ENCODE measurements at places on chromosomes 12 and 14.

GRCh38 chr12:538731-539539, 79.2 kb downstream of the B4GALNT3 start:
- peak; percentile 66 for DNase-seq

DNA sequence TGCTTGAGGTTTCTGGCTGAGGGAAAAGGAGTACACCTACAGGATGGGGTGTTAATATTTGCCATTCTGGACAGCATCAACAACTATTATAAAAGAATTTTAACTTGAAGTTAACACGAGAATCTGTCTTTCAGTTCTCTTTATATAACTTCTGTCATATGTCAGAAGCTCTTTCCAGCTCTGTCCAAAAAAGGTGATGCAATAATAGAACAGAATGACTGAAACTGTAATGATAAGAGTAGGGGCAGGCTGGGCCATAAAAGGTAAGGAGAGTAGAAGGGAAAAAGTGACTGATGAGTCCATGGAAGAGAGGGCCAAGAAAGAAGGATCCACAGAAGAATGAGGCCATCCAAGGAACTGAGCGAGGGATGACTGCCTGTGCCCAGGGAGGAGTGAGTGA, 966.7 kb upstream of the FBXO33 start:
- DNase-seq = no peak

DNA sequence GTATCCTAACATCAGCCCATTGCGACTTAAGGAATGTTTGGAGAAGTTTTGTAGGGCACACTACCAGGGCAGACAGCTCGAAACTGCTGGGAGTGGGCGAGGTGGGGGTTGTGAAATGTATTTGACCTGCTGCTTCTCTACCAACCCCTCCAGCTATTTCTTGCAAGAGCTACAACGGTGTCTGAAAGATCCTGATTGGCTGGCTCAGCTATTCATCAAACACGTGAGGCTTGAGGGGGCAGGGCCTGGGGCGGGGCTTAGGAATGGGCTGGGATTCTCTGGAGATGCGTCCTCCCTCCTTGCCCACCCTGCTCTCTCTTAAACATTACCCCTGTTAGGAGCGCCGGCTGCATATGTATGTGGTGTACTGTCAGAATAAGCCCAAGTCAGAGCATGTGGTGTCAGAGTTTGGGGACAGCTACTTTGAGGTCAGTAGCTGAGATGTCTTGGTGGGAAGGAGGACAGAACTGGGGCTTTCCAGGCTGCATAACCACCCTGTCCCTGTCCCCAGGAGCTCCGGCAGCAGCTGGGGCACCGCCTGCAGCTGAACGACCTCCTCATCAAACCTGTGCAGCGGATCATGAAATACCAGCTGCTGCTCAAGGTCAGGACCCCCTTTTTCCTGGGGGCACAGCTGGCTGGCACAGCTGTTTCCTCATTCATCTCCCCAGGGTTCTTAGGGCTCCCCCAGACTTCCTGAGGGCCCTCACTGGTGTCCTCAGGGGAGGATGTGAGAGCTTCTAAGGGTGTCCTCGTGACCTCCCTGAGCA, 3.1 kb downstream of the ARHGEF25 start:
- DNase-seq = no peak

DNA sequence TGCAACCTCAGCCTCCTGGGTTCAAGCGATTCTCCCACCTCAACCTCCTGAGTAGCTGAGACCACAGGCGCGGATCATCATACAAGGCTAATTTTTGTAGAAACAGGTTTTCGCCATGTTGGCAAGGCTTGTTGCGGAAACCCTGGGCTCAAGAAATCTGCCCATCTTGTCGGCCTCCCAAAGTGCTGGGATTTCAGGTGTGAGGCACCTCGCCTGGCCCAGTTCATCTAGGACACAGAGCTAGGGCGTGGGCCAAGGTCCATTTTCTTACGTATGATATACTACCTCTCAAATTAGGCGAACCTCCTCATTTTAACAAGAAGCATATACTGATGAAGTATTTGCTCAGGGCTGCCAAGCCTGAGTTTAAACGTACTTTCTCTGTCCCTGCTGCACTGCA, 2.1 kb downstream of the RPS29 start:
- DNase-seq = no peak

DNA sequence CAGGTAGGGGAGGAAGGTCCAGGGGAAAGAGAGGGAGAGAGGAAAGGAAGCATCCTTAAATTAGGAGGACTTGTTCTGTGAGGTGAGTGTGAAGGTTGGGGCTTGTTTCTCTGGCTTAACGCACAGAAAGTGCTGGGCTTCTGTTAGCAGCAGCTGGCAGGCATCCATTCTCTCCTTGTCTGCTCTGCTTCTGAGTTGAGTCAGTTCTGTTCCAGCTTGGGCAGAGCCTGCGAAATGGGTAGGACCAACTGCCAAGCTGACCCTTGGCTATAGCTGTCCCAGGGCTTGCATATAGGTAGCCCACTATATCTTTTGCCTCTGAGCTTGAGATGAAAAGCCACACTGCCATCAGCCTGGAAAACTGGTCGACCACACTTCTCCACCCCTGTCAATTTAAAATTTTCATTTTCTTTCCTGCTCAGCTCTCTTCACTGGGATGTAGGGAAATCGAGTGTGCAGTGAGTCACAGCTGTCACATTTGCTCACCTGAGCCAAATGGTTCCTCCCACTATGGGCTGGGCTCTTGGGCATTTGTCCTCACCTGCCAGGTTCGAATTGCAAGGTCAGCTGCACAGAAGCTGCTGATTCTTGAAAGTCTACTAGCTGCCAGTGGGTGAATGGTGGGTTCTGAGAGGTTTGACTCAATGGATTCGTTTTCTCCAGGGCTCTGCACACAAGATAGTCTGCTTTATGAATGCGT, 256.4 kb upstream of the PWP1 start:
- no peak for DNase-seq

DNA sequence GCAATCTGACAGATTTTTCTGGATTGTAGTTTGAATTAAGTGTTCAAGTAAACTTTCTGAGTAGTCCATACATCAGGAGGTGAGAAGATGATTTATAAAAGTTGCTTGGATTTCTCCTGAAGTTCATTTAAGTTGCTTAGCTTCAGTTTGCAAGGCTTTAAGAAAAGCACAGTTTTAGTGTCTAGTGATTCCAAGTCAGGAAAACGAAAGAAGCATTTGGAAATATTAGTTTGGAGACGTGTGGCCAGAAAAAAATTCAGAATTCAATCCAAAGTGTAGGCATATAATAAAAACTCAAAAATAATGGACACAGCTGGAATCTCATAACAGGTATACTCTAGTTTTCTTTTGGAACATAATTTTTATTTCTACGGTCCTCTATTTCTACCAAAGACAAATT, 25.5 kb upstream of the PRICKLE1 start:
- no peak for DNase-seq

- no peak for DNase-seq
These were observed 9.9 kb downstream of the GTSF1 start for GRCh38 chr12:54463484-54463883.

- DNase-seq = no peak
These were observed 661.2 kb downstream of the SLC16A7 start for GRCh38 chr12:60257063-60257462.

DNA sequence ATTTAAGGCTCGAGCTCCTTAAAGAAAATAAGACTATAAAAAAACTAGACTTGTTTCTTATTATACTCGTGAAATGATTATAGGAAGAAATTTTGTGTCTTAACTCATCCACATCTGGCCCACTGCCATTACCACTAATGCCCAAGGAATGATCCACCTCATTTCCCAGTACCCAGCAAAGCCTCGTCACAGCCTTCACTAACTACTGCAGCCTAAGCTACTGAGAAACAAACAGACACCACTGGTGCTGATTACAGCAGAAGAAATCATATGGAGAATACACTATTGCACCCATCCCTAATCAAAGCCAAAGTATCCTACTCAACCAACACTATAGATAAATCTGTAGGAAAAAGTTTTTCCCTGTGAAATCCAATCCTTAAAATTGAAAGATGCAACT, 205.3 kb upstream of the NAV3 start:
- no peak for DNase-seq

- DNase-seq = no peak
These were observed 7.9 kb upstream of the GPRC5A start for GRCh38 chr12:12883369-12884001.

DNA sequence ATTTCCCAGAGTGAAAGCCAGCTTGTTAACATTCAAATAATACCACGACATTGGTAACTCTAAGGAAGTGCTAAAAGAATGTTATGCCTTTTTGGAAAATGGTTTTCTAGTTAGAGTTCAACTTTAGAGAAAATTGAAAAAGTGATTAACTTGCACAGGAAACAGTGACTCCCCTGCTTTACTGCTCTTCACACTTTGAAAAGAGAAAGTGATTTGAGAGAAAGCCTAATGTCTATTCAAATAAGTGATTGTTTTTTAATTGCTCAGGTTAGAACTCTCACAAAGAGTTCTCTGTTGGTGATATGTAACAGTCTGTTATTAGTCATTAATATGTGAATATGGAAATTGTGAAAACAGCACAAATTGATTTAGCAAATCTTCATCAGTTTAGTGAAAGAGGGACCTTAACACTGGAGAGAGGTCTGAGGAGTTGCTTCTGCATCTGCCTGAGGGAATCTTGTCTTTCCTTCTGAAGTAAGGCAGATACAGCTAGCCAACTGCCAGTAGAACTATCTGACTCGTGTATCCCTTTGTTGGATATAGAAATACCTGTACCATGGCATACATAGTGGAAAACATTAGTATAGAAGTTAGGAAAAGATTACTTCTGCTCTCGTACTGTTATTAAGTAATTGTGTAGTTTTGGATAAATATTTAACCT, 25.5 kb downstream of the ATF7IP start:
- DNase-seq = no peak

- no peak for DNase-seq
These were observed 2.2 kb upstream of the EP400 start for GRCh38 chr12:131947482-131948027.

GRCh38 chr14:34254031-34254430, 208.0 kb downstream of the SPTSSA start:
- no peak for DNase-seq

- no peak for DNase-seq
These were observed 15.6 kb downstream of the OTX2 start for GRCh38 chr14:56794557-56795283.

DNA sequence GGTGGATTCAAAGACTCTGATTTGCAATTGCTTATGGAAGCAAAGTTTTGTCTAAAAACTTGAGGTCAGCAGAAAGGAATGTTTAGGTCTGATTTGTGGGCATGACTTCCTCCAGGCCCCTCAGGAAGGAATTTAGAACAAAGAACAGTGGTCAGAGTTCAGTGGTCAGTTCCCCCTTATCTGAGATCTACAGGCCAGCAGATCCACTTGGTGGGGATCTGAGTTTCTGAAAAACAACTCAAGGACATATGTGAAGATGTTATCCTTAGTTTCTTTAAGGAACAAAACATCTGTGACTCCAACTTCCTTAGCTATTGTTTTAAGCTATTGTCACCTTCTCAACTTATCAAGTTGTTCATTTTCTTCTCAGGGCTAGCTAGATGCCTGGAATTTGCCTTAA, 28.0 kb upstream of the NAA30 start:
- DNase-seq = no peak

GRCh38 chr14:90732718-90733117, 83.5 kb downstream of the TTC7B start:
- DNase-seq = no peak

- peak; percentile 32 for DNase-seq
These were observed 5.5 kb downstream of the PUS1 start for GRCh38 chr12:131934535-131934934.

GRCh38 chr14:83356080-83356479, 1822.4 kb upstream of the SEL1L start:
- DNase-seq = no peak

GRCh38 chr12:49972129-49972528, 618 bp upstream of the AQP6 start:
- DNase-seq = peak; percentile 72

GRCh38 chr12:69985656-69986055, 160.6 kb downstream of the MYRFL start:
- no peak for DNase-seq

DNA sequence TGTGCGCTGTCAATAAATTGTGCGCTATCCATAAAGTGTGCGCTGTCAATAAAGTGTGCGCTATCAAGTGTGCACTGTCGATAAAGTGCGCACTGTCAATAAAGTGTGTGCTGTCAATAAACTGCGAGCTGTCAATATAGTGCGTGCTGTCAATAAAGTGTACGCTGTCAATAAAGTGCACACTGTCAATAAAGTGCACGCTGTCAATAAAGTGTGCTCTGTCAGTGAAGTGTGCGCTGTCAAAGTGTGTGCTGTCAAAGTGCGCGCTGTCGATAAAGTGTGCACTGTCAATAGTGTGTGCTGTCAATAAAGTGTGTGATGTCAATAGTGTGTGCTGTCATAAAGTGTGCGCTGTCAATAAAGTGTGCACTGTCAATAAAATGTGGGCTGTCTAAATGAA, 2.9 kb upstream of the CHGA start:
- DNase-seq = no peak

DNA sequence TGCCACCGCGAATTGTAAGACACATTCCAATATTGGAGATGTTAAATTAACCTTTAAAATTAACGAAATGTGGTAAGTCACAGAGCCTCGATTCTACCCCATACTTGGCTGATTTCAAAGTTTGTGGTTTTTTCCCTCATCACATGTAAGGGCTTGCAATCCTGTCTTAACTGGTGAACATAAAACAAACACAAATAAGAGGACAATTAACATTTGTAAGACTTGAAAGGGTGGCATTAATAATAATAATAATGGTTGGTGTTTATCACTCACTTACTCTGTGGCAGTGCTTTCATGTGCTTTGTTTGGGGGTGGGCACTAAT, 26.6 kb downstream of the PPFIBP1 start:
- no peak for DNase-seq

DNA sequence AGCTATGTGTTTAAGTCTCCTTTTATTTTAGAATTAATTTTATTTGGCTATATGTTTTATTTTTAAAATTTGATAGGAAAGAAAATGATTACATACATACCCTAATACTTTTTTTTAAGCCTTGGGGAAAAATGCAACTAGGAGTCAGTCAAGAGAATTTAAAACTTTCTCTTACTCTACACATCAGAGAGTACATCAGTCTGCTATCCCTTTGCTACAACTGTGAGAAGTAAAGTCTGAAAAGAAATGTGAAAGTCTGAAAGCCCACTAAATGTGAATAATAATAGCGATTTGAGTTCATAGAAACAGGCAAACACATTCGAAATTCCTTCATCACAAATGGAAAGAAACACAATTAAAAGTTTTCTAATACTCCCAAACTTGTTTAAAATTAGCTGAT, 95.0 kb downstream of the PTPRQ start:
- DNase-seq = no peak

GRCh38 chr12:123393747-123394146, 9.8 kb downstream of the KMT5A start:
- no peak for DNase-seq

DNA sequence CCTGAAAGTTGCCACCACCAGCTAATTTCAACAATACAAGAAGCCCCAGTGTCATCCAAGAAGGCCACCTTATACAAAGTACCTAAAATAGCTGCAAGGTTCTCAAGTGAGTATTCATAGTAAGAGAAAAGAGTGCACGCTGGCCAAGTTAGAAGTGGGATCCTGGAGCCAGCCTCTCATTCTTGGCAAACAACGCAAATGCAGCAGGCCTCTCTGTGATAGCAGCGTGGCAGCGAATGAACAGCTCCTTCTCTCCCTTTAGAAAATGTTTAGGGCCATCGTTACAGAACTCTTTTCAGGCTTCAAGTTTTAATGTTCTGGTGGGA, 78.0 kb upstream of the IFNG-AS1 start:
- DNase-seq = no peak

Data from head of caudate nucleus (tissue), 42 donors.